ENCODE measurements at places on chromosomes 11 and 22. TPM values are rescaled to one million over a fixed set of nuclear protein-coding genes. Genes with fewer than 3 reads are reported as not detected.
A peak's percentile ranks its signal among the peaks of the same experiment; 100 is the strongest.

DNA sequence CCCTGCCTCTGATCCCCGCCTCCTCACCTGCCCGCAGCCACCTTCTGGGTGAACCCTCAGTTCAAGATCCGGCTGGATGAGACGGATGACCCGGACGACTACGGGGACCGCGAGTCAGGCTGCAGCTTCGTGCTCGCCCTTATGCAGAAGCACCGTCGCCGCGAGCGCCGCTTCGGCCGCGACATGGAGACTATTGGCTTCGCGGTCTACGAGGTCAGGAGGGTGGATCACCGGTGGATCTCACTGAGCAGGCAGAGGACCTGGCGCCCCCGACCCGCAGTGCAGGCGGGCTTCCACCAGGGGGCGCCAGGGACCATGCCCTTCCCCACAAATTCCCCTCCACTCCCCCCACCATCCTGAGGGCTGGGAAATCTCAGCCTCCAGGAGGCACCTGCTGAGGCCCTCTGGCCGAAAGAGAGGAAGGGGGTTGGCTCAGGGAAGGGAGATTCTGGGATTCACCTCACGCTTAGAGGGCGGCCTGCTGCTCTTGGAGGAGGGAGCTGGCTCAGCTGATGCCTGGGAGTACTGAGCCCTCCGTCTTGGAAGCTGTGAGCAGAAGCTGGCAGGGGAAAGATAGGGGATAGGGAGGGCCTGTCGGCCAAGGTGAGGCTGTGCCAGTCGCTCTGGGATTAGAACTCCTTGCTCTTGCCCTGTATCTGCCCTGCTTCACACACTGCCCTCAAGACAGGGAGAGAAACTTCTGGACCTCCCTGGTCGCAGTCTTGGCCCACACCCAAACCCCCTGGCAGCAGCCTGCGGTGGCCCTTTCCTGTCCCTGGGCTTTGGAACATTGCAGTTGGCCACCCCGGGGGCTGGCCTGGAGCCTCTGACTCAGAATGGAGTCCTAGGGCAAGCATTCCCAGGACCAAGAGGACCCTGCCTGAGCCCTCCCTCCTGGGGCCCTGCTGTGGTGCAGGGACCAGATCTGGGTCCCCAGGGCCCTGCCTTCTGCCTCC lies 23.2 kb downstream of the CAPN1 start:
- DNase-seq, result peak; percentile 72

The LARGE2 gene
- total RNA-seq, result not detected

DNA sequence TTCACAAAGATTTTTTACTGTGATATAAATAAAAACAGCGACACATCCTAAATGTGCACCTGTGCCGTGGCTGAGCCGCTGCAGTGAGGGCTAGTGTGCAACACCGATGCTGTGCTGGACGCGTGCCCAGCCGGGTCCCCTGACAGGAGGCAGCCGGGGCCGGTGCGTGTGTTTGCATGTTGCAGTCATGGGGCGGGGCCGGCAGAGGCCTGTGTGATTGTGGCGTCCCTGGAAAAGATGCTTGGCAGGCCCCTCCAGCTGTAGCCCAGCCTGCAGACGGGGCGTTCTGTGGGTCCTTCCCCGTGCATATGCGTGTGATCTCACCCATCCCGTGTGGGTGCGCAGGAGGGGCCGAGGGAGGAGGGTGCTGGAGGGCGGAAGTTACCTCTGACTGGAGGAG lies 30.6 kb downstream of the MUC6 start:
- DNase-seq, result no peak

GRCh38 chr11:73961321-73961720 lies 10.5 kb downstream of the DNAJB13 start:
- no peak for DNase-seq

DNA sequence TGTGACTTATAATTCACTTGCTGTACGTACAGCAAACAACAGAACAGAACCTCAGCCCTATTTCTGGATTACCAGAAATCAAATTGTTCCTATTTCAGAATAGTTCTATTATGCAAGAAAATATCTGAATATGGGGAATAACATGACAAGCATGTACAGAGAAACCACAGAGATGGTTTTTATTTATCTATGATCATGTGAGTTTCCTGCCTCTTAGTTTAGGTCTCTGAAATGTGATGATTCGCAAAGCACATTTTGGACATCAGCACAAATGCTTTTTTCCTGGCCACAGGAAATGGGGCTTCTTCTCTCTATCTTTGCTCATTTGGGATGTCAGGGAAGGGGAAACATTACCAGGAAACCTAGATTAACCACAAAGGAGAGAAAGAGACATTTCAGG lies 266.7 kb upstream of the CTSC start:
- DNase-seq, result peak; percentile 74

The TMPRSS5 gene
- 0.13 TPM for total RNA-seq

The MYBPC3 gene
- total RNA-seq, result not detected

DNA sequence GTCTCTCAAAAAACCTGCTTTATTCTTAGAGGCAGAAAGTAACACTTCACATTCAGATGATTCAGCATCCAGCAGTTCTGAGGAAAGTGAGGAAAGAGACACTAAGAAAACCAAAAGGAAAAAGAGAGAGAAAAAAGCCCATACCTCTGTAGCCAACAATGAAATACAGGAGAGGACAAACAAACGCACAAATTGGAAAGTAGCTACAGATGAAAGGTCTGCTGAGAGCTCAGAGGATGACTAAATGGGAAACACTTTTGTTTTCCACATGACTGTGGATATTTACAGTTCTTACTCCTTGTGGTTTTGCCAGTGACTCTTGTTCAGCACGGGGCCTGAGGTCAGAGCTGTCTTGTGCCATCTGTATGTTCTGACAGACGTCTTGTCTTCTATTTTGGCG lies 3.8 kb downstream of the TIMM8B start:
- DNase-seq, result peak; percentile 64

The HTR3A gene
- not detected for total RNA-seq

The OR56A1 gene
- total RNA-seq, result not detected

- no peak for DNase-seq
Measured at GRCh38 chr11:4048340-4048739, 46.3 kb upstream of the RRM1 start.

The C11orf86 gene
- not detected for total RNA-seq

The FAM181B gene
- not detected for total RNA-seq

DNA sequence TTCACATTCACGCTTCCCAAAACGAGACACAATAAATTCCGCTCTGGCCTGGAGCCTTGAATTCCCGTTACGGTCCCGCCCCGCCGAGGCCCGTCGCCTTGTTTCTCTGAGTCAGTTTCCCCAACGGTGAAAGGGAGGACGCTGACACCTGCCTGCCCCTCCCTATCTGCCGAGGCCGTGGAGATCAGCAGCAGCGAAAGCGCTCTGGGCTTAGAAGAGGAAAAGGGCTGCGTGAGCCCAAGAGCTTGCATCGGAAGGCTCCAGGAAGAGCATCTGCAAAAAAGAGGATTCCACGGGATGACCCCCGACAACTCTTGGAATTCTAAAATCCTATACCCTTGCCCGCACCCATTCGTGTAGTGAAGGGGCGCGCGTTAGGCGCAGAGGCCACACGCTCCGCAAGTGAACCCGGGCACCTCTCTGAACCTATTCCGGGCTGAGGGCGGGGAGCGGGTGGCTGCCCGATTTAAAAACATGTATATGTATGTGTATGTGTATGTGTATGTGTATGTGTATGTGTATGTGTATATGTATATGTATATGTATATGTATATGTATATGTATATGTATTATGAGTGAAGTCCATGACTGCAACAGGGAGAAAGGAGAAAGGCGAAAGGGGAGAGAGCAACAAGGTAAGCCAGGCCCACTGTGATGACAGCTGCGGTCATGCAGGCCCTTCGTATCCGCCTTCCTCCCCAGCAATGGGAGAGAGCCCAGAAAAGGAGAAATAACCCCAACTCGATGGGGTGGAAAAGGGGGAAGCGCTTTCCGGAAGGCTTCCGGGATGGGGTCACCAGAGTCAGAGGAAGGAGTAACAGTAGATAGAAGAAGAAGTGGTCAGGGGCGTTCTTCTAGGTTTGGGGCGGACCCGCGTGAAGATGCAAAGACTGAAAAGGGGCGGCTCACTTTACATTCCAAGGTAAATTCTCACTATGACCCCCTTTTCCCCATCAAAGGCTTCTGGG lies 948 bp upstream of the MRTFA start:
- no peak for DNase-seq

The CBX6 gene
- total RNA-seq, result 46.7 TPM

GRCh38 chr11:93510196-93510873 lies 32.9 kb downstream of the SMCO4 start:
- no peak for DNase-seq

The NAV2 gene
- total RNA-seq, result 1.9 TPM

- peak; percentile 50 for DNase-seq
Measured at GRCh38 chr11:130181295-130182272, 22.0 kb downstream of the ST14 start.

DNA sequence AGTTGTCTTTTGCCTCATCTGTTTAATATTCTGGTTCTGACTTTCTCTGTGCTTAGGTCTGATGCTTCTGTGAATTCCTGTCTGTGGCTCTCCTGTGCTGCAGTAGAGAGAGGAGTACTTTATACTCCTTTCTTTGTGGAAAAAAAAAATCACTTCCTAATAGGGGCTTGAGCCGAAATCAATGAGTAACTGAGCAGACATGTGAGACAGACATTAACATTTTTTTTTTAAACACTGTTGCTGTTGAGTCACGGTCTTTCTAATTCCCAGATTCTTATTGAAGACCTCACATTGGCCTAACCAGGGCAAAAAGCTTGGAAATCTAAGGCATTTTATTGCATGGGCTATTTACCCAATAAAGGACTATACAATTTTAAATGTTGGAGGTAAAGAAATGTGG lies 86.1 kb downstream of the GRM5 start:
- DNase-seq, result peak; percentile 68

GRCh38 chr11:16603245-16603644 lies 135.2 kb upstream of the C11orf58 start:
- DNase-seq, result no peak

GRCh38 chr11:128053981-128054931 lies 533.1 kb downstream of the ETS1 start:
- DNase-seq, result no peak

DNA sequence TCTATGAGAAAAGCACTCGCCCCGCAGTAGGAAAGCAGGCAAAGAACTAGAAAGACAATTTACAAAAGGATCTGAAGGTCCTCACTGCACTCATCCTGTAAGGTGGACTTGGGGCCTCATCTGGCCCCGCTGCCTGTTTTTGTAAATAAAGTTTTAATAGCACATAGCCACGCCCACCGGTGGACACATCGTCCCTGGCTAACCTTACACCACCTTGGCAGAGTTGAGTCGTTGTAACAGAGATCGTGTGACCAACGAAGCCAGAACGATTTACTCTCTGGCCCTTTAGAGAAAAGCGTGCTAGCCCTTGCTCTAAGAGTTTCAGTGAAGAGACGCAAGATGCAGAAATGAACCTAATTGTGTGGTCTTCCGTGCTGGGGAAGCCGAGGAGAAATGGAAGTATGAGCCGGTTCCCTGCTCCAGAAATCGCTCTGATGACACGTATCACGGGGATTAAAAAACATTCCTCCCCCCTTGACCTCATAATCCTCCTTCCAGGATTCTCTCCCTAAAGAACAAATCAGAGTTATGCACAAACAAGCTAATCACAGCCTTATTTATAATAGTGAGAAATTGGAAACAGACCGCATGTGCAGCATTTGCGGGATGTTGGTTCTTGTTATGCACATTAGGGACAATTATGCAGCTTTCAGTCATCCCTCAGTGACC lies 80.1 kb downstream of the CDKN1C start:
- DNase-seq, result no peak

DNA sequence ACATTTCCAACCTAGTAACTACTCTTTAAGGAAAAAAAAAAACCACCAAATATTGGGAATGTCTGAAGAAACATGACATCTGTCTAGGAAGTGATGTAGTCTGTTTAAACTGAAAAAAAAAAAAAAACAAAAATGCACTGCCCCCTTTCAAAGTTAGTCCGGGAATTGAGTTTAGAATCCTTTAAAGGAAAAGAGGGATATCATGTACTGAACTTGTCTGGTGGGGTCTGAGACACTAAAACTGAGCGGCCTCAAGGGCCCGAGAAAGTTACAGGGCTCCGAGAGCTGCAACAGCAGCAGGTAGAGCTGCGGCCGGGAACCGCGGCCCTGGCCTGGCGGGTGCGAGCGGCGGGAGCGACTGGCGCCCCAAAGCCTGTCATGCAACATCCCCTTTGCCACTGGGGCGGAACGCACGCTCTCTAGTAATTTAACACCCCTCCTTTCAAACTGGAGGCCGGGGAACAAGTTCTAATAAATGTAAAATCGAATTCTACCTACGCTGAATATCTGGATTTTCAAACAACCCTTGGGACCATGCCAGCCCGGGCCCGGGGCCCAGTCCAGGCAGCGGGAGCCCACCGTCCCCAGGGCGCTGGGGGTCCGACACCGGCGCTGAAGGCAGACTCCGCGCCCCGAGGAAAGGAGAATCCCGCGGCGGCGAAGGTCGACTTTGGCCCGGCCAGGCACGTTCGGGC lies 736 bp downstream of the RDX start:
- DNase-seq, result peak; percentile 57

- DNase-seq, result peak; percentile 51
Measured at GRCh38 chr11:122038543-122038942, 77.5 kb downstream of the BLID start.

The RAB3IL1 gene
- 3.1 TPM for total RNA-seq

DNA sequence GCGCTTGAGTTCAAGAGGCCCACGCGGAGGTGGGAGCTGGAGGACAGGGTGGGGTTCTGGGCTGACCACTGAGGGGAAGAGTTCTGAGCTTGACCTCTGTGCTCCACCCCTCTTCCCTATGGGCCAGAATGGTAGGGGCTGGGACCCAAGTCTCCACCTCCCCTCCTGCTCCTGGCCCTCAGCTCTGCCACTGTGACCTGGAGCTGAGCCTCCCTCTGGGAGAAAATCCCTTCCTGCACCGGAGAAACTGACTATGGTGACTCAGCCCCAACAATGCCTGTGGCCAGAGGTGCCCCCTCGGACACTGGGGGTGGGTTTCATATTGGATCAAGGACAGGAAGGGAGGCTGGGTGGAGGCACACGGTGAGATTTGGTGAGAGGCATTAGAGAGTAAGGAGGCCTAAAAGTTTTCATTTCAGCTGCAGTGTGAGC lies 23.0 kb downstream of the RELT start:
- peak; percentile 44 for DNase-seq

DNA sequence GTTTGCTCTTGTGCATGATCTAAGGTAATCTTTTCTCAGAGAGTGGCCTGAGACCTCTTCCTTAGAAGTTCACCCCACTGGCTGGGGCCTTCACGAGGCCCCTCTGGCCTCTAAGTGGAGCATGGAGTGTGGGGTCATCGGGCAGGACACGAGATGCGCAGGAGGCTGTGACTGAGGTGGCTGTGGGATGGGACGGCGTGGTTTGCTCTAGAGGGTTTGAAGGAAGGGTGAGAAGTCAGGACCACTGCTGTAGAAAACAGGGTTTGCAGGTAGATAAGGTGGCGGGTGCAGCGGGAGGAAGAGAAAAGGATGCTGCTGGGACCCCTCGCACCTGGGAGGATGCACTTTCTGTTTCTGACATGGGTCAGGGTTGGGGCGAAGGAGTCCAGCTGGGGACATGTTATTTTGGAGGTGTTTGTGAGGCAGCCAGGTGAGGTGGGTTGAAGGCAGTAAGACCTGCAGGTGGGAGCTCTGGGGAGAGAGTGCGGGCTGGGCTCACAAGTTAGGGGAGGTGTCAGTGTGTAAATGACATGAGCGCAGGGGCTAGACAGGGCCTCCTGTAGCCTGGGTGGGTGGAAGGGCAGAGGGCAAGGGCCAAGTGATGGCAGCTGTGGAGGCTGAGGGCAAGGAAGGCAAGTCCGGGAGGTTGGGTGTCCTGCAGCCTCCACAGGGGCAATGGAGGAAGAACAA lies 62.5 kb downstream of the KCNQ1 start:
- no peak for DNase-seq

Data from HT1080 (cell line).